T1000 (cell line): ENCODE measurements at places on chromosomes 11 and 22.

DNA sequence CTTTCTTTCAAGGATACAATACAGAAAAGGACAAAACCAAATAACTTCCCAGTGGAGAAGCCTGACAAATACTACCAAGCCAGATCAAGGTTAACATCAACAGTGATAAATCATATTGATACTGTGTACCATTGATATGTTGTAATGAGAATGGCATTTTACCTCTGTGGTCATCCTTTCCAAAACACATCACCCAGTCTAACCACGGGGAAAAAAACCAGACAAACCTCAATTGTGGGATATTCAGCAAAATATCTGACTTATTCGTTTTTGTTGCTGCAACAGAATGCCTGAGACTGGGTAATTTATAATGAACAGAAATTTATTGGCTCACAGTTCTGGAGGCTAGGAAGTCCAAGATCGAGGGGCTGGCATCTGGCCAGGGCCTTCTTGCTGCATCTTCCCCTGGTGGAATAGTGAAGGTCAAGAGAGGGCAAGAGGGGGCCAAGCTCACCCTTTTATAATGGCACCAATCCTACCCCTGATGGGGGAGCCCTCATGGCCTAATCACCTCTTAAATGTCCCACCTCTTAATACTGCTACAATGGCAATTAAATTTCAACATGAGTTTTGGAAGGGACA is 66.1 kb downstream of the FAM76B start:
- DNase-seq = no peak

GRCh38 chr22:34877506-34877905 is 188.5 kb upstream of the ISX start:
- DNase-seq = no peak

DNA sequence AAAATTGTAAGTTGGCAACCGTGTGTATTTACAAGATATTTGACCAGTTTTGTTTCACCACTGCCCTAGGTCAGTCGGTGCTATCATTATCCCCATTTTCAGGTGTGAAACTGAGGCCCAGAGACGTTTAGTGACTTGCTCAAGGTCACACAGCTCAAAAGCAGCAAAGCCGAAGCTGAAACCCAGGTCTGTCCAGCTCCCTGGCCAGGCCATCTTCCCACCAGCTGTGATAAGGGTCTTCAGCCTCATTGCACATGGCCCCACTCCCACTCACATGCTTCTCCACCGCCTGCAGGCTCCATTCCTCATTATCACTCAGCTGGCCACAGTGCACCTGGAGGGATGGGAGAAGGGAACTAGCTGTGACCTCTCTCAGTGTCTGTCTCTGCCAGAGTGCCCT is 83.2 kb downstream of the PDE2A start:
- DNase-seq = no peak

GRCh38 chr11:76023236-76024068 is 182.8 kb downstream of the WNT11 start:
- no peak for DNase-seq

DNA sequence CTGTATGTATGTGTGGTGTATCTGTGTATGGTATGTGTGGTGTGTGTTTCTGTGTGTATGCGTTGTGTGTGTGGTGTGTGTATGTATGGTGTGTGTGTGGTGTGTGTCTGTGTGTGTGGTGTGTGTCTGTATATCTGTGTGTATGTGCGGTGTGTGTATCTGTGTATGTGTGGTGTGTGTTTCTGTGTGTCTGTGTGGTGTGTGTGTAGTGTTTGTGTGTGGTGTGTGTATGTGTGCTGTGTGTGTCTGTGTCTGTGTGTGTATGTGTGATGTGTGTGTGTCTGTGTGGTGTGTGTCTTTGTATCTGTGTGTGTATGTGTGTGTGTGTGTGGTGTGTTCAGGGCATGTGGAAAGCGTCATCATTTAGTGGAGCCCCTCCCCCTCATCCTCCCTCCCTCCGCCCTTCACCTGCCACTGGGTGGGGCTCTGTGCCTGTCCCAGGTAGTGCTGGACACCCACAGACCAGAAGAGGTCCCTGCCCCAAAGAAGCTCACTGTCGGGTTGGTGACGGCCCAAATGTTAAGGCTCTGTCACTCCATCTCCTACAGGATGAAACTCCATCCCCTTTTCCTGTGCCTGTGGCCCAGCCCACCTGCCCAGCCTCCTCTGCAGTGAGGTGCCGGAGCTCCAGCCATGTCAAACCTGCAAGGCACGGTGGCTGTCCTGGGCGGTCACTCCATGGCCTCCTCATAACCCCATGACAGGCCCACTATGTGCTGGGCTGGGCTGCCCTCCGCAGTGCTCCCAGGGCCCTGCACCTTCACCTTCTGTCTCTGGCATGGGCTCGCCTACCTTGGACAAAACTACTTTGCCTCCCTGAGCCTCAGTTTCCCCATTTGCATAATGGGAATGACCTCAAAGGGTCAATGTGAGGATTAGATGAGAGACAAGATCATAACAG is 23.4 kb upstream of the SHISAL1 start:
- DNase-seq = no peak

- no peak for DNase-seq
Measured at GRCh38 chr11:64765851-64766665, 6.3 kb upstream of the PYGM start.

- DNase-seq = no peak
Measured at GRCh38 chr11:104652996-104653395, 245.3 kb downstream of the CASP12 start.

GRCh38 chr22:39931251-39931650 is 28.9 kb upstream of the TMA7B start:
- DNase-seq = no peak

DNA sequence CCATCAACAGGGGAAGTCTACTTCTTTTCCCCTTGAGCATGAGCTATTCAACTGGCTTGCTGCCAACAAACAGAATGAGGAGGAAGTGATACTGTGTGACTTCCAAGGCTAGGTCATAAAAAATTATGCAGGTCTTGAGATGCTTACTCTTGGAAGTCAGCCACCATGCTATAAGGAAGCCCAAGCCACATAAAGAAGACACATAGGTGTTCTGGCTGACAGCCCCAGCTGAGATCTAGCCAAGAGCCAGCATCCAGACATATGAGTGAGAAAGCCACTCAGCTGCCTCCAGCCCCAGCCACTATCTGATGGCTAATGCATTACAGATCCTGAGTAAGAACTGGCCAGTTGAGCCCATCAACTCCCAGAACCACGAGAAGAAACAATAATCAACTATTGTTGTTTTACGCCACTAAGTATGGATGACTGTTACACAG is 31.0 kb upstream of the PPP2R1B start:
- DNase-seq = no peak

DNA sequence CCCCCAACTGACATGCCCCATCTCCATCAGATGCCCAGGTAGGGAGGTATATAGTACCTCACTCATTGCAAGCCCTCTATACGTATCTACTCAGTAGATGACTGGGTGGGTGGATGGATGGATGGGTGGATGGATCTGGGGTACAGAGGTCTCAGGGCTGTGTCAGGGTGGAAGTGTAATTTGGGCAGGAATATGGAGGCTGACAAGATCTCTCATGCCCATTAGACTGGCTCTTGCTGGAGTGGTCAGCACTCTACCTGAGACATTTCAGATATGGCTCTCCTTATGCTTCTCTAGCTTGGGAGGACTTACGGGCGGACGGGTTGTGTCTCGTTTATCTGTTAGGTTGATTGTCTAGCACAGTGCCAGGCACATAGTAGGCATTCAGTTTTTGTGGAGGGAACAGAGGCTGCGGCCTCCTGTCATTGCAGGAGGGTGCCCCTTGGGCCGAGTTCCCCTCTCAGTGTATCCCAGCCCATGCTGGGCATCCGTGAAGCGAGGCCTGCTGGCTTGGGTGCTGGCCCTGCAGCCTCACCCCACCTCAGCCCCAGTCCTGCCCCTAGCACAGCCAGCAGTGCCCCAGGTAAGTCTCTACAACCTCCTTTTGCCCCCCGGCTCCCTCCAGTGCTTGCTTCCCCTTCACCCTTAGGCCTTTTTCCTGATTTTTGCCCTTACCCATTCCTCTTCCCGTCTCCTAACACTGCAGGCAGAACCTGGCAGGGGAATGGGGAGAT is 13.7 kb downstream of the ROBO3 start:
- DNase-seq = no peak

DNA sequence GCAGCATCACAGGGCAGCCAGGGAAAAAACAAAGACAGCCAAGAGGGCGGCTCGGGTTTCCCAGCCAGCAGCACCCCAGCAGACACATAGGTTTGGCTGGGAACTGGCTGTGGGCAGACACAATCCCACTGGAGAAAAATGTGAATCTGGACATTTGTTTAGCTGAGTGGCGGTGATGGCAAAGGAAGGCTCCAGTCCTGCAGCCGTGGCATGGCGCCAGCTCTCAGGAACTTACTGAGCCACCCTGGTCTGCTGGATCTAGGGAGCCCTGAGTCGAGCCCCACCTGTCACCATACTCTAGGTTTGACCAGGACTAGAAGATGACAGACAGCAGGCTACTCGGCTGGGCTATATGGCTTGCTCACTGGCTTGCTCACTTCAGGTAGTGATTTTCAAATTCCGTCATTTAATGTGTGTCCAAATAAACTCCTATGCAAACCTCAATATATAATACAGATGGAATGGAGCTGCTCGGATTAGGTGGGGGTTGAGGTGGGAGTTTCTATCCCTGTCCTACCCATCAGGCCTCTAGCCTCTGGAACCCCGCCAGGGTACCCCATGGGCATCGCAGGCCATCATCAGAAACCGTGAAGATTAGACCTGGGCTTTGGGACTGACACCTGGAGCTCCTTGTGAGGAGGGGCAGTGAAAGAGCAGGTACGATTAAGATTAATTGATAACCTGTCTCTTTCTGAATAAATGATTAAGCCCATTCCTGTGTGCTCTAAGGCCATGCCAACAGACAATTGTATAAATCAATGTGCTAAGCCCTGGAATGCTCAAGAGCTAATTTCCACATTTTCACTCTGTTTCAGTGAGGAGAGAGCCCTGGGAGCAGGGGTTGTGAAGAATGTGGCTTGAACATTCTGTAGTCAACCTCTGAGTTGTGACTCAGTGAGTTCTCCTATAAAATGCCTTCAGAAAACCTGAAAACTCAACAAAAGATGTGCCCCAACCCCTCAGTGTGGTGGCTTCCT is 42.5 kb downstream of the GALNT18 start:
- DNase-seq = no peak

- DNase-seq = no peak
Measured at GRCh38 chr11:126884594-126884993, 116.0 kb downstream of the KIRREL3 start.

DNA sequence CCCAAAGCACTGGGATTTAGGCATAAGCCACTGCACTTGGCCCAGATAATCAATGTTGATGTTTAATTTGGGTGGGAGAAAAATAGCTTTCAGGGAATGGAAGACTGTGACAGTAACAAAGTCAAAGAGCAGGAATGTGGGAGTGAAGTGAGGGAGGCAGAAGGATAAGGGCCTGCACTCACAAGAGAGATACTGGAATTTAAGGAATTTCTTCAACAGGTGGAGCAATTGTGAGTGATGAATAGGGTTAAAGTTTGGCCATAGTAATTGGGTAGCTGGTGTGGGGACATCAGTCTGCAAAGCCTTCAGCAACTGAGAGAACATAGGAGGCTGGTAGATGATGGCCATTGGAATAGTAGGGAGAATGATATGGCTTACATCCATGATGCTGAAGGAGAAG is 8.6 kb upstream of the APBB1 start:
- DNase-seq = no peak

GRCh38 chr11:128544471-128545051 is 42.8 kb downstream of the ETS1 start:
- no peak for DNase-seq

DNA sequence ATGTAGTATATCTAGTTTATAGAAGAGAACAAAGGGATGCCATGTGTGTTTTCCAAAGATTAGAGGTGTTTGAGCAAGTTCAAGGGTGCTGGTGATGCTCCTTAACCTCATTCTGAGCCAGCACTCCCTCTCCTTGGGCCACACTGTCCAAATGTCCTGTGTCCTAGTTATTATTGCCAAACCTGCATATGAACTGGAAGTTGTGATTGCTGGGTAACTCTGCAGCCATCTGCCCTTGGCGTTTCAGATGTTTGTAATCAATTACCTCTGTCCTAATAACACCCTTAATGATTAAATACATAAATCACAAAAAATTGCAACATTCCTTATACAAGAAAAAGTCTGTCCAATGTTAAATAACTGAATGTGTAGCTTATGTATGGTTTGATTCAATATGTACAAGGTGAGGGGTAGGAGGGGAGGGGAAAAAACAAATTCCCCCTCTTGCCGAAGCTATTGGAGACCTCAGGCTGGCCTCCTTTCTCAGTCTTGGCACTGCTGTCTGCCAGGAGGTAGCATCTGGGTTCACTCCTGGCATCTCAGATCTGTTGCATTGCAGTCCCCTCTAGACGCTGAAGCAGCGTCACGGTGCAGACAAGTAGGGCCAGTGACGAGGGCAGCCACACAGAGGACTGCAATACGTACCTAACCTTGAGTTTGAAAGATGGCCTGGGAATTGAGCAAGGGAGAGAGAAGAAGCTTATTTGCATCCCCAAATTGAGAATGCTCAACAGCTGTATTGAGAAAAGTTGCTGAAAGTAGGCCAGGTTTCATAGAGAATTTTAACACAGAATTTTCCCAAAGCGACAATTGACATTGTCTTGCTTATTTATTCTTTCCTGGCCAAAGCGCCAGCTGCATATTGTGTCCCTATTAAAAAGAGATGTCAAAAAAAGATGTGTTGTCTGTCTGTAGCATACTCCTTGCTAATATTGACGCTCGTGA is 89.6 kb upstream of the ARHGAP32 start:
- DNase-seq = no peak

DNA sequence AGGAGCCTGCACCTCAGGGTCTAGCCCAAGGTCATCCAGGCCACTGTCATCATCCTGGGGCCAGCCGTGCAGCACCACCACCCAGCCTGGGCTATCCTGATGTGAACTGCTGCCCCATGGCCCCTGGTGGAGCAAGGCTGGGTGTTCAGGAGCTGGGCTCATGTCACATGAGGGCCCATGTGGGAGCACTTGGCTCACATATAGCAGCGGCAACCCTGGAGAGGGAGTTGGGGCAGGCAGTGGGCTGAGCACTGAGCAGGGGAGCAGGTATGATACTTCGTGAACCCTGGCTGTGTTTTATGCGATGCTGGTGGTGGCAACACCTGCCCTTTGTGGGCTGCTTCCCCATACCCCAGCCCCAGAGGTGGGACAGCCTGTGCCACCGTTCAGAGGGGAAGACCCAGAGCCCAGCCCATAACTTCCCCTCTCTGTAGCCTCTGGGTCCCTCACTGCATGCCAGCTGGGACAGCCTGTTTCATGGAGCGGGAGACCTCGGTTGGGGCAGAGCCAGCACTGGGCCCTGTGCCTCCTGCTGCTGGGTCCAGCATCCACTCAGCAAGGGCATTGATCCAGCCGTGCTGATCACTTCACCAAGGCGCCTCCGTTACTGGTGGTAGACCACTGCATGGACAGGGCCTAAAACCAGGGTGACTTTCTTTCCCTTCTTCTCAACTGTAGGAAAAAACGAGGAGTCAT is 62.5 kb upstream of the SUSD2 start:
- DNase-seq = no peak
